Muscle of leg (tissue), 16 donors: ENCODE measurements at places on chromosomes 16 and 17. TPM values are rescaled to one million over a fixed set of nuclear protein-coding genes. Genes with fewer than 3 reads are reported as not detected.

DNA sequence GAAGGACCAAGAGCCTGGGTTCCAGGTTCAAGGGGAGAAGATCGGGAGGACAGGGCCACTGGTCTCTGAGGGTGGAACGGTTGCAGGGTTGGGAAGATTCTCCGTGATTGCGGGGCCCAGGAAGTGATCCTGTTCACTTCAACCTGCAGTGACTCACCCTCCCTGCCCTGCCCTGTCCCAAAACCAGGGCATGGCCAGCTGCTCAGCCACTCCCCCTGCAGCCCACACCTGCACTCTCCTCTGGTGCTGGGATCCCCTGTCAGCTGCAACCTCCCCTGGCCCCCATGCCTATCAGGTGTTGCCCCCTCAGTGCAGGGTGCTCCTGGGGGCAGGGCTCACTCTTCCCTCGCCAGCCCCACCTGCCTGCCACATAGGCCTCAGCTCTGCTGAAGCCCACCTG, 1.1 kb downstream of the RUNDC3A start:
- no peak for DNase-seq

Gene ZNF287
- total RNA-seq = 6.9 TPM

DNA sequence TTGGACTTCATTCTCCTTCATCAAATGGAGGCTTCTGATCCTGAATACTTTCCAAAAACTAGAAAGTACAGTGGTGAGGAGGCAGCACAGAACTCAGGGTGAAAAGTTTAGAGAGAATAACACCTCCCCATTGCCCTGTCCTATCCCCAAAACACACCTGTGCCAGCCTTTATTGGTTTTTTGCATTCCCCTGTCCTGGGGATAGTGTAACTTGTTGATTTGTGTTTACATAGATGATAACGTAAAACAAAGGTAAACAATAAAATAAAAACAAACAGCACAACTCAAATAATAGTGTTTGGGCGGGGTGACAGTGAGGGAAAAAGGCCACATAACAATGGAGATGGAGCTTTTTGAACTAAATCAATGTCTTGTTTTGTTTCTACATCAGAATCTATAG, 1917.7 kb downstream of the TP53TG3F start:
- DNase-seq = no peak

Gene SCGB1C2
- not detected for total RNA-seq

DNA sequence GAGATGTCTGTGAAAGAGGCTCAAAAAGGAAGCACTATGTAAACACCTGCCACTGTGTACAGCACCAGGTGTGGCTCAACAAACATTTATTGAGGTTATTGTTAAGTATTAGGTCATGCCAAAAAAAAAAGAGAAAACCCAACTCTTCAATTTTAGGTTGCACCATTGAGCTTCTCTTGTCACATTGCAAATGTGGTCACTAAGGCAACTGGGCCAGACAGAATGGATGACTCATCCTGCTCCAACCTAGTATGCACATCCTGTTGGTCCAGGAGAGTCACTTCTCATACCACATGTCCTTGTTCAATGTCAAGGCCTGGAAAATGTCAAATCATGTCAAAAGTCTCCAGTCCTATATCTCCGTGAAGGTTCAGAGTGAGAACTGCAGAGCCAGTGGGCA, 25.0 kb downstream of the HOXB1 start:
- no peak for DNase-seq

GRCh38 chr17:64771980-64772844, 110.1 kb upstream of the SMURF2 start:
- DNase-seq = no peak

Gene HBM
- total RNA-seq = 15.2 TPM

GRCh38 chr17:47719411-47720152, 13.5 kb upstream of the TBX21 start:
- no peak for DNase-seq

GRCh38 chr17:82402865-82403264, 15.3 kb upstream of the HEXD start:
- DNase-seq = no peak

DNA sequence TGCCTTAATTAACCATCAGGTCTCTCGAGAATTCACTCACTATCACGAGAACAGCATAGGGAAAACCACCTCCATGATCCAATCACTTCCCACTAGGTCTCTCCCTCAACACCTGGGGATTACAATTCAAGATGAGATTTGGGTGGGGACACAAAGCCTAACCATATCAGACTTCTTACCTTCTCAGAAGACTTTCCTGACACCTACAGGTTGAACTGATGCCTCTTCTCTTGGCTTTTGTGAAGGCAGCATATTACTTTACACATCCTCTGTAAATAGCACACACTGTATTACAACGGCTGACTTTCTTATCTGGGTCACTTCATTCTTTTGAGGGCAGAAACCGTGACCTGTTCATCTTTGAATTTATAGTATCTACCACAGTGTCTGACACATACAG, 23.6 kb downstream of the BMERB1 start:
- no peak for DNase-seq

DNA sequence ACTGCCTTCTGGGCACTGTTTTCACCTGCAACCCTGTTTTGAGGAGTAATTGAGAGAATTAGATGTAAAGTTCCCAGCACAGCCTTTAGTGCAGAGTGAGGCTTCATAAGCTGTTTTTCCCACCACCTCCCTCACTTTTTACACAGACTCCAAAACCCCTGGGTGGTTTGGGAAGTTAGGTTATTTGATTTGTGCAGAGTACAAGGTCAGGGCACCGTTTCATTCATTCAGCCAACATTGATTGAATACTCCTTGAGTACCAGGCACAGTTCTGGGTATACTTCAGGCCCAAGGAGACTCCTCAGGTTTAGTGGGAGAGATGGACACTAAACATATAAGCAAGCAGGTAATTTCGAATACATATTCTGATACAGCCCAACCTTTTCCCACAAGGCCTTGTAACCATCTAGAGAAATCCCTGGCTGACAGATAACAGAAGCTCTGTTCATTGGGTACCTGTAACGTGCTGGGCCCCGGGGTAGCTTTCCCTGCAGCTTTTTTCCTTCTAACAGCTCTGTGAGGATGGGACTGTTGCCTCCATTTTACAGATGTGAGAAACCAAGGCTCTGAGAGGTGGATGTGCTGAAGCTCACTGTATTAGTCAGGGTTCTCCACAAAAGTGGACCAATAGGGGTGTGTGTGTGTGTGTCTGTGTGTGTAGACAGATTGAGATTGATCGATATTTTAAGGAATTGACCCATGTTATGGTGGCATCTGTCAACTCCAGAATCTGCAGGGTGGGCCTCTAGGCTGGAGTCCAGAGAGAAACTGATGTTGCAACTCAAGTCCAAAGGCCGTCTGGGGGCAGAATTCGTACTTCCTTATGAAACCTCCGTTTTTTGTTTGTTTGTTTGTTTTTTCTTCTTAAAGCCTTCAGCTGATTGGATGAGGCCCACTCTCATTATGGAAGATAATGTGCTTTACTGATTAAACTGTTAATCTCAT, 234.7 kb downstream of the SNX29 start:
- DNase-seq = no peak

GRCh38 chr16:52547004-52547833, at the start of gene TOX3:
TOX3 (minus strand) TSS chr16:52547143; CDS start chr16:52546723, 420 bp downstream.
- DNase-seq = peak; percentile 14

- no peak for DNase-seq
These were observed 2.0 kb upstream of the DUXB start for GRCh38 chr16:75703306-75703705.

Gene TGFB1I1
- 29.9 TPM for total RNA-seq

DNA sequence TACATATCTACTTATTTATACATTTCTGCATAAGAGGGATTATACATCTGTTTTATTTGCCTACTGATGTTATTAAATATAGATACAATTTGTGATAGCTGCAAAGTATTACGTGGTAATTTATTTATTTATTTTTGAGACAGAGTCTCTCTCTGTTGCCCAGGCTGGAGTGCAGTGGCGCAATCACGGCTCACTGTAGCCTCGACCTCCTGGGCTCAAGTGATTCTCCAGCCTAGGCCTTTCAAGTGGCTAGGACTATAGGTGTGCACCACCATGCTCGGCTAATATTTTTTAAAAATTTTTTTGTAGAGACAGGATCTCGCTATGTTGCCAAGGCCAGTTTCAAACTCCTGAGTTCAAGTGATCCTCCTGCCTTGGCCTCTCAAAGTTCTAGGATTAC, 35.5 kb downstream of the NFAT5 start:
- no peak for DNase-seq
